DMS79 treated with DMSO at 0.1 percent for 48 hours (cell line): ENCODE measurements at places on chromosomes 5 and 9.

- DNase-seq, result no peak
Measured at GRCh38 chr9:105886136-105886535, 191.8 kb downstream of the TMEM38B start.

DNA sequence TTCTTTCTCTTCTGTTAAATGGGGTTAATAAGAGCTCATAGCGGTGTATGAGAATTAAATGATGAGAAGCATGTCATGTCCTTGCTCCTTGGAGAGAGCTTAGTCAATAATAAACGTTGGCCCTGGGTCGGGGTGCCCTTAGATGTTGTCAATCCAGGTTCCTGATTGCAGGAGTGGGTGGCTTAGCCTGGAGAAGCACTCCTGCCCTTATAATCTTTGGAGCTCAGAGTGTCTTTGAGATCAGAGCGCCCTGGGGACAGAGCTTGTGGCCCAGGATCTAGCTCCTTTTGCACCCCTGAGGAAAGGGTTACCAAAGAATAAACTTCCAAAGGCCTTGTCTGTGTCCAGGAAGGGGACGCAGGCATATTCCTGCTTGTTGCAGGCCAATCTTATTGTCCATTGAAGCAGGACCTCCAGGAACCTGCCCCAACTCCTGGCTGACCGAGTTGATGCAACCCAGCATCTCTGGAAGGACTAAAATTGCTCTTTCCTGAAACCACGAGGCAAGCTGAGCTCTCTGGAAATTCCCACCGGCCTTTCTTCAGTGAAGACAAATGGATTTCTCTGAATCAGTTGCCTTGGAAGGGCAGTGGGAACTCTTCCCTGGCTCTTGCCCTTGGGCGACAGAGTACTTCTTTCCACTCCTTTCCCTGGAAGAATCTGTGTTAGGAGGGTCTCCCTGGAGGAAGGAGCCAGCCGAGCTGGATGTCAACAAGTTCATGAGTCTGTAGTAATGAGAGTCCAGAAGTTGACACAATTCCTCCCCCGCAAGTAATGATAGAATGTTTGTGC lies 6.4 kb upstream of the AMBP start:
- DNase-seq, result no peak

DNA sequence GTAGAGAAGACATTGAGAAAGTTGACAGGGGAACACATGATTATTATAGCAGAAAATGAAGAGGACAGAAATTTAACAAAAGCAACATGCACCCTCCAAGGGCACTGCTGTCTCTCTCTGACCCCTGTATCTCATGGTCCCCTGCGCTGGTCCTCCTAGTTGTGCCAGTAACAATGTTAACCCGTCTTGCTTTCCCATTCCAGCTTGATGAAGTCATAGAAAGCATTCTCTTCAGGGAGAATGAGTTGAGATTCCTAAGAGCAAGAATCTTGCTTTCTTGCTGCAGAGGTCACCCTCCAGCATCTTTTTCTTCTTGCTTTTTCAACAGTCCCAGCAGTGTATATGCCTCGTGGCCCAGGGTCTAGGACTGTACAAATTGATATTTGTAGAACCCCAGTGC lies 279.6 kb upstream of the ADAMTSL1 start:
- DNase-seq, result no peak

DNA sequence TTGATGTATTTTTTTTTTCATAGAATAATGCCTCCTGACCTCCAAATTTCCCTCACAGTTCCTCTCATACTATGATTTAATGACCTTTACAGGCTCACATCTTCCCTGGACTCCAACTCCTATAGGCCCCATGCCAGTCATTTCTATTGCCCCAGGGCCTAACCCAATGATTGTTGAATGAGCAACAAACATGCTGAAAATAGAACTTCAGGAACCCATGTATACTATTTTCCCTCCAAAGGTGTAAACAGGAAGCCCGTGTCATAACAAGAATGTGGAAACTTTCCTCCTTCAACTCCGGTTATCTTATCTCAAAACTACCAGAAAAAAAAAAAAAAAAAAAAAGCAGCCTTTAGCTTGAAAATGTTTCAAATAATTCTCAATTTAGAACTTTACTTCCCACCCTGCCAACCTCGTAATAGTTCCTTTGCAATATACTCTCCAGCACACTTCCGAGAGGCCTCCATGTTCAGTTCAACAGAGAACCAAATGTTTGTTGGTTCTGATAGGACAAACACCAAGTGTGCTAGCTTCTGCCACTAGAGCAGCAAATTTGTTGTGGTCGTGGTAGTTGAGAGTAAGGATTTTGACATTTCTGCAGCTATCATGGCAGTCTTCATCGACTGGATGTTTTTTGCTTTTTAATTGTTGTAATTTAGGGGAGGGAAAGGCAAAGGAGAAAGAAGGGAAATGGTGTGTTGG lies 25.8 kb downstream of the TRPM6 start:
- DNase-seq, result no peak

- DNase-seq, result no peak
Measured at GRCh38 chr9:78215706-78216105, 20.2 kb upstream of the CEP78 start.

DNA sequence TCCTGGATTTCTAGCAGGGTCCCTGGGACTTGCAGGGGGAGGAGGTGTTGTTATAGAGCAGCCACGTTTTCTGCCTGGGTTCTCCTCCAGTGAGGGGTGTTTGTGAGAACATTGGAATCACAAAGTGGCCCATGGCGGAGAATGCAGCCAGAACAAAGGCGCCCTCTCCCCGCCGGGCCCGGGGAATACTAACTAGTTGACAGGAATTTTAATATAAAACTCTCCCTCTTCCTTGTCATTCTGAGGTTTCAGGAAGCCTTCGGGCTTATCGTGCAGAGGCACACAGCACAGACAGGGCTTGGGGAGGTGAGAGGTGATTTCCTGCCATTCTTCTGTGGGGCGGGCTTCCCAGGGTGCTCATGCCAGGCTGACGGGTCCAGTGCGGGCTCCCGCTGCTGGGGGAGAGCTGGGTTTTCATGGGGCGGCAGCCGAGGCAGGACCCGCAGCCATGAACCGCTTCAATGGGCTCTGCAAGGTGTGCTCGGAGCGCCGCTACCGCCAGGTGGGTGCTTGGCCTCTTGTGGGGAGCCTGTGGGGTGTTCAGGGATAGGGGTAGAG lies 37.7 kb downstream of the RGS3 start:
- no peak for DNase-seq

GRCh38 chr9:115226152-115226551 lies 108.2 kb upstream of the TNC start:
- DNase-seq, result no peak

DNA sequence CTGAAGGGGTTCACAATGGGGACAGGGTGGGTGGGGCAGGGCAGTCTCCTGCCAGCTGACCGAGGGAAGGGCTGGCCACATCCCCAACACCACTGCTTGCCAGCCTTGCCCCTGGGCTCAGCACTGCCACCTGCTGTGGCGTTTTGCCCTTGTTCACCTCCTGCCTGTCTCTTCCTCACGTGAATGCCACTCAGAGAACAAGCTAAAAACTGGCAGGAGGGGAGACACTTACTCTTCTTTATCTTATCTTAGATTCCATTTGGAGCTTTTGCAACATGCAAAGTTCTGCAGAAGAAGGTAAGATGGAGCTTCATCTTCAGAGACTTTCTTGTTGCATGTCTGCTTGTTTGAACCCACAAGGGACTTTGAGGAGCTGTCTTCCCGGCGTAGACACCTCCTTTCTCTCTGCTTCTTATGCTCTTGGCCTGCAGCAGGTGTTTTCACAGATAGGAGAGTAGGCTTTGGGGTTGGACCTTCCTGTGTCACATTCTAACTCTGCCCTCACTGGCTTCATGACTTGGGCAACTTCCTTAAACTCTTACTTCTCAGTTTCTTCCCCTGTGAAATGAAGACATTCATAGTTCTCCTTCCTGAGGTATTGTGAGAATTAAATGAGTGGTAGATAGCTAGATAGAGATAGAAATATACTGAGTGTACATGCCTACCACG lies 4.1 kb downstream of the LRSAM1 start:
- DNase-seq, result no peak

GRCh38 chr5:145968970-145969713 lies 32.8 kb downstream of the SH3RF2 start:
- DNase-seq, result no peak

- DNase-seq, result no peak
Measured at GRCh38 chr9:95678759-95679158, 162.0 kb upstream of the PTCH1 start.

DNA sequence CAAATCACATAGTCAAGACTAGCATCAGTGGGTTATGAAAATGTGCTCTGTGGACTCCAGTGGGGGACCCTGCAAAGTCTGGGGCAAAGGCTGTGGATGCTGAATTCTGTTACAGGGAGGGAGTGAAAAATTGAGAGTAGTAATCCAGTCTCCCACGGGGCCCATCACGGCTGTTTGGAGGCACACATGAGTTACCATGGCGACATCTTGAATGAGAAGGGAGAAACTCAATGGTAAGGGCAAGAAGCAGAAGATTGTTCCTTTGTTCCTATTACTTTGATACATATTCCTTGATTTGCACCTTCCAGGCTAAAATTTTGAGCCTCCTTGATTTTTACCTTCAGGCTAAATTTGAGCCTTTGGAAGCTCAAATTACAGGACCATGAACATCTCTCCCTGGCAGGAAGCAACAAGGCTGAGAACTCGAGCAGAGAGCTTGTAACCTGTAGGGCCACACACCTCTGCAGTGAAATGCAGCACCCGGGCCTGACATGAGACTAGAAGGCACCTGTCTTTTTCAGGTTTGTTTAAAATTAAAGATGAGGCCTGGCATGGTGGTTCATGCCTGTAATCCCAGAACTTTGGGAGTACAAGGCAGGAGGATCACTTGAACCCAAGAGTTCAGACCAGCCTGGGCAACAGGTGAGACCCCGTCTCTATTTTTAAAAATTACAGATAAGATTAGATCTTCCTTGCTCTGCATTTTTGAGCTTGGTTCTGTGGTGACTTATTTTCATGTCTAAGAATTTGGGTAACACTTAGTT lies 31.0 kb upstream of the ZFR start:
- DNase-seq, result peak; percentile 13

- DNase-seq, result no peak
Measured at GRCh38 chr9:68704498-68704813, 584 bp upstream of the PIP5K1B start.

GRCh38 chr9:94096819-94097577 lies 12.7 kb downstream of the PTPDC1 start:
- DNase-seq, result no peak

DNA sequence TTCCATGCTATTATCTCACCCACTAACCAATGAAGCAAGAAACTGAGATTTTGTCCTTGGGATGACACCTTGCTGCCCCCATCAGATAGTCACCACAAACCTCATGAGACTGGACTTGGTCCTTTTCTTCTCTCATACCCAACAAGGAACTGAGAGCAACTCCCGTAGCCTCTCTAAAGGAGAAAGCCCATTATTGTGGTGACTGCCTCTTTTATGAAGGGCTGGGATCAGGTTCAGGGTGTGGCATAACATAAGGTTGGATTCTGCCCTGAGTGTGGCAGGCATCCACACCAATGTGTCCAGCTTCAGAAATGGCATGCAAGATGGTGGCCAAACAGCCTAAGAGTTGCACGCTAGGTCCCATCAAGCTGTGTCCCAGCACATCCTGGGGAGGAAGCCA lies 1.3 kb upstream of the ACTL7A start:
- no peak for DNase-seq

DNA sequence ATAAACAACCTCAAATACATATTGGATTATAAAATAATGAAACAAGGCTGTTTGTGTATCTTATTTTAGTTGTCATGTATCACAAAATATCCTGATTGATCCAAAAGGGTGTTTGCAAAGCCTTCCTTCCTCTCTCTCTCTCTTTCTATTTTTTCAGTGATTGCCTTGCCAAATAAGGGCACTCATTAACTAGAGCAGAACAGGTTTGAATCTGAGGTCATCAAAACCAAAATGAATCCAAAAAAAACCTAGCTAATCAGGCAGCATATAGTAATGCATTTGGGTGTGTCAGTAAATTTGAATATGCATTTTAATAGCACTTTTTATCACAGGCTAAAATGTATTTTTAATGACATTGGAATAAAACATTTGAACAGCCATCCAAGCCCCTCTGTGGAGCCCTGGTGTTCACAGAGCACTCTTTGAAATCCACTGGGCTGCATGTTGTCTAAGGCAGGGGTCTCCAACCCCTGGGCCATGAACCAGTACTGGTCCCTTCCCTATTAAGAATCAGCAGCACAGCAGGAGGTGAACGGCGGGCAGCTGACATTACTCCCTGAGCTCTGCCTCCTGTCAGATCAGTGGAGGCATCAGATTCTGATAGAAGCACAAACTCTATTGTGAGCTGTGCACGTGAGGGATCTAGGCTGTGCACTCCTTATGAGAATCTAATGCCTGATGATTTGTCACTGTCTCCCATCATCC lies 171.8 kb upstream of the RAI14 start:
- no peak for DNase-seq

DNA sequence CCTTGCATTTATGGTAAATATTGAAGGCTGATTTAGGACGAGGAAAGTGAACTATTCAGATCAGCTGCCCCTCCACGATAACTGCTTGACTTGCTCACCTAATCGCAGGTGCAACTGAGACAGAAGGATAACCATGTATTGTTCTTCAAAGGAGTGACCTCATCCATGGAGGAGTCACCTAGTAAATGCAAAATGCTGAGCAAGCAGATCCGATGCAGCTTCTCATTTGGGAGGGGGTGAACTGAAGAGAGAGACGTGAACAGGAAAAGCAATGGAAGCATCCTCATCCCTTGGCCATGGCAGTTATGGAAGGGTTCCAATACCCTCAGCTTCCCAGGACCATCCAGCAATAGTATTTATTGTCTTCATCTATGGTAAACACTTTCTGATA lies 47.5 kb downstream of the RASGRF2 start:
- no peak for DNase-seq
